K562 (cell line): ENCODE measurements at places on chromosomes 3 and 15.

- no peak overlapping the region for H3K4me3 ChIP-seq
- peaks cover 57% of the 10 kb centered on the region for H3K4me1 ChIP-seq
- no peak for DNase-seq
- no peaks in the 10 kb centered on the region for H3K36me3 ChIP-seq
- no peaks in the 10 kb centered on the region for H3K27me3 ChIP-seq
Measured at GRCh38 chr3:52223449-52224408, 1.7 kb downstream of the TLR9 start.

DNA sequence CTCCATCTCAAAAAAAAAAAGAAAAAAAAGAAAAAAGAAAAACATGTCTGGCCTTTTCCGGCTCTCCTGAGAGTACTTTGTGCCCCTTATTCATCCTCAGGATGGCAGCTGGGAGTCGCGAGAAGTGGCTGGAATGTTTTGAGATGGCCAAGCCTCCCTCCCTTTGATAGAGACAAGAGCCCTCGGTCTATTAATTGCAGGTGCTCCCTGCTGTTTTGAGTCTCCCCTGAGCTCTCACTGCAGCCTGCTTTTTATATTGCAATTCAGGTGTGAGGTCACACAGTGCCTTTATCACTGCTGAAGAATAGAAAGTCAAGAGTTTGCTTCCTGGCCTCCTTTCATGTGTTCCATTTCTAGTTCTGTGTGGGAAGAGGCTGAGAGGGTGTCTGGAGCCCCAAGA is 10.9 kb downstream of the CA12 start:
- H3K4me1 ChIP-seq = peaks cover 32% of the 10 kb centered on the region
- DNase-seq = no peak
- H3K27me3 ChIP-seq = no peaks in the 10 kb centered on the region
- H3K4me3 ChIP-seq = no peak overlapping the region

DNA sequence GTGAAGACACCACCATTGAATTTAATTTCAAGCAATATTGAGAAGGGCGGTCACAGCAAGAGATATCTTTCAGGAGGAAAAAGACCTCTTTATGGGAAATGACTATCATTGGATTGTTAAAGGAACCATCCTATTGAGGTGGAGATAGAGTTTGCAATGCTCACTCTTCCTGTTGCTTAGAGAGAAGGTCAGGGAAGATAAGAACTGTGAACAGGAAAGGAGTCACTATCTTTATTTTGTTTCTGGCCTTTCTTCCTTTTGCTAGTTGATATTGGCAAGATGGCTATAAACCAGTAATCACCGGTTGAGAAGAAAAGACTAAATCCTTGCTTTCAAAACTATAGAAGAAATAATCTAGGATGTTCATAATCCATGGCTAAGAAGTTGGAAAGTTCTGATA is 112.1 kb upstream of the TMEM108 start:
- H3K36me3 ChIP-seq = no peaks in the 10 kb centered on the region
- no peak overlapping the region for H3K4me3 ChIP-seq
- no peaks in the 10 kb centered on the region for H3K4me1 ChIP-seq
- no peaks in the 10 kb centered on the region for H3K27me3 ChIP-seq
- peak overlapping the region; percentile 44; the same call in 1 of the 3 replicates for H3K27ac ChIP-seq

DNA sequence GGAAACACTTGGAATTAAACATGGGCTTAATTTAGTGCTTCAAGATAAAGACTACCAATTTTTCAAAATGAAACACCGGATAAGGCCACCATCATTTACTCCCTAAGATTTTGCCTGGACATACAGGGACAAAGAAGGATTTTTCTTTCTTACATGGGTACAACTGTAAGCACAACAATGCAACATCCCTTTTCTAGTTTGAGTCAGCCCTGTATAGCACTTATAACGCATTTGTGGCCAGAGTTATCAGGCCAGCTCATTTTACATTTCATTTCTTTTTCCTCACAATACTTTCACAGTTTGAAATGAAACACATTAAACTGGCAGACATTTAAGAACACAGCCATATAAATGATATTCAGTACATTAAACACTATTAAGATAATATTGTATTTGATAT is 9.8 kb upstream of the SUCNR1 start:
- no peaks in the 10 kb centered on the region for H3K27me3 ChIP-seq
- no peaks in the 10 kb centered on the region for H3K4me1 ChIP-seq
- DNase-seq = no peak
- no peak overlapping the region for H3K27ac ChIP-seq
- no peaks in the 10 kb centered on the region for H3K36me3 ChIP-seq

- H3K4me3 ChIP-seq = no peak overlapping the region
- no peak overlapping the region for H3K27ac ChIP-seq
- peaks cover 3% of the 10 kb centered on the region; the same call in 2 of the 3 replicates for H3K36me3 ChIP-seq
- H3K27me3 ChIP-seq = no peaks in the 10 kb centered on the region
Measured at GRCh38 chr15:73607843-73608242, 25.3 kb downstream of the NPTN start.

GRCh38 chr3:16693820-16694219 is 88.6 kb upstream of the DAZL start:
- H3K4me3 ChIP-seq = no peak overlapping the region
- DNase-seq = no peak
- H3K4me1 ChIP-seq = no peaks in the 10 kb centered on the region
- no peaks in the 10 kb centered on the region for H3K36me3 ChIP-seq
- H3K27ac ChIP-seq = no peak overlapping the region
- no peaks in the 10 kb centered on the region for H3K27me3 ChIP-seq

- no peak for DNase-seq
- no peak overlapping the region for H3K4me3 ChIP-seq
- H3K36me3 ChIP-seq = no peaks in the 10 kb centered on the region
- H3K27me3 ChIP-seq = no peaks in the 10 kb centered on the region
- no peak overlapping the region for H3K27ac ChIP-seq
Measured at GRCh38 chr15:27382361-27383025, 411.5 kb downstream of the GABRG3 start.

GRCh38 chr3:123605789-123606234 is 21.0 kb upstream of the HACD2 start:
- H3K27me3 ChIP-seq = no peaks in the 10 kb centered on the region
- no peak overlapping the region for H3K27ac ChIP-seq
- peak; percentile 16 for DNase-seq
- H3K4me1 ChIP-seq = peaks cover 12% of the 10 kb centered on the region; the same call in 2 of the 3 replicates

GRCh38 chr3:46059432-46059831 is 32.1 kb upstream of the XCR1 start:
- H3K36me3 ChIP-seq = no peaks in the 10 kb centered on the region
- no peak for DNase-seq
- H3K27ac ChIP-seq = no peak overlapping the region
- no peak overlapping the region for H3K4me3 ChIP-seq
- no peaks in the 10 kb centered on the region for H3K4me1 ChIP-seq

- H3K4me1 ChIP-seq = no peaks in the 10 kb centered on the region
- no peaks in the 10 kb centered on the region for H3K27me3 ChIP-seq
- H3K36me3 ChIP-seq = no peaks in the 10 kb centered on the region
- H3K4me3 ChIP-seq = no peak overlapping the region
Measured at GRCh38 chr3:111613294-111613693, 18.1 kb upstream of the ZBED2 start.

DNA sequence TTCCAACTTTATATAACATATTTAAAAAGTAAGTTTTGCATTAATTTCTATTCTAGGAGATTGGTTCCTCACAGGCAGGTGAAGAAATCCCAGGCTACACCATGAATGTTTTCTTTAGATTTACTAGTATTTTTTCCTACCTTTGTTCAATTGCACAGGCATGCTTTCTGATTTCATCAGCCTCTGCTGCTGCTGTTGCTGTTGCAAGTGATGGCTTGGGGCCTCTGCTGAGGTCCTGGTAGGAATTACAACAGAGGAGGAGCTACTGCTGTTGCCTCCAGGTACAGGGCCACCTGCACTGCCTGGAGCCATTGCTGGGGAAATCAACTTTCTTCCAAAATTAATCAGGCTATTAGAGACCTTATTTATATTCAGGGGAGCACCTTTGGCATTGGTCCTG is 353.3 kb downstream of the PLCL2 start:
- H3K4me1 ChIP-seq = no peaks in the 10 kb centered on the region
- H3K4me3 ChIP-seq = no peak overlapping the region
- no peaks in the 10 kb centered on the region for H3K27me3 ChIP-seq
- no peak overlapping the region for H3K27ac ChIP-seq
- no peak for DNase-seq
- H3K36me3 ChIP-seq = no peaks in the 10 kb centered on the region

- peak; percentile 48 for DNase-seq
- no peak overlapping the region; the same call in 2 of the 3 replicates for H3K27ac ChIP-seq
- H3K27me3 ChIP-seq = no peaks in the 10 kb centered on the region
- H3K4me3 ChIP-seq = no peak overlapping the region
Measured at GRCh38 chr15:84911879-84912660, 27.6 kb downstream of the SLC28A1 start.

- no peaks in the 10 kb centered on the region; the same call in 1 of the 2 replicates for H3K4me1 ChIP-seq
- H3K27ac ChIP-seq = no peak overlapping the region
- H3K4me3 ChIP-seq = no peak overlapping the region
- H3K36me3 ChIP-seq = no peaks in the 10 kb centered on the region
- H3K27me3 ChIP-seq = no peaks in the 10 kb centered on the region
Measured at GRCh38 chr3:71902258-71903111, 117.5 kb upstream of the PROK2 start.

DNA sequence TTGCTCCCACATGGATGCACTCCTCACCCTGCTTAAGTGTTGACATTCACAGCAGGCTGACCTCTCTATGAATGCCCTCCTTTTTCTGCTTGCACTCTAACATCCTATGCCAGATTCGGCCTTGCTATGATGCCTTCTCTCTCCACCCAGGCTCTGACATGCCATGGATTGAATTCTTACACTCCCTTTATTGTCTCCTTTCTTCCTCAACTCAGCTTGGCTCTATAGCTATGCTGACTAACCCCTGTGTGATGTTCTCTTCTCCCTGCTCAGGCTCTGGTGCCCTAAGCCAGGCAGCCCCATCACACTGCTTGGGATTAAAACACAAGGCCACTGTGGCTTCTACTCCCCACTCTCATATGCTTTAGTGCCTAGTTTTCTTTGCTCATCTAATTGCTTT is 563.7 kb downstream of the NSUN3 start:
- H3K27me3 ChIP-seq = no peaks in the 10 kb centered on the region
- no peaks in the 10 kb centered on the region for H3K36me3 ChIP-seq
- no peak overlapping the region for H3K4me3 ChIP-seq
- H3K4me1 ChIP-seq = no peaks in the 10 kb centered on the region

GRCh38 chr15:46091860-46092450 is 457.1 kb downstream of the SQOR start:
- H3K27me3 ChIP-seq = no peaks in the 10 kb centered on the region
- no peak overlapping the region for H3K27ac ChIP-seq
- no peaks in the 10 kb centered on the region for H3K4me1 ChIP-seq
- no peak overlapping the region for H3K4me3 ChIP-seq

DNA sequence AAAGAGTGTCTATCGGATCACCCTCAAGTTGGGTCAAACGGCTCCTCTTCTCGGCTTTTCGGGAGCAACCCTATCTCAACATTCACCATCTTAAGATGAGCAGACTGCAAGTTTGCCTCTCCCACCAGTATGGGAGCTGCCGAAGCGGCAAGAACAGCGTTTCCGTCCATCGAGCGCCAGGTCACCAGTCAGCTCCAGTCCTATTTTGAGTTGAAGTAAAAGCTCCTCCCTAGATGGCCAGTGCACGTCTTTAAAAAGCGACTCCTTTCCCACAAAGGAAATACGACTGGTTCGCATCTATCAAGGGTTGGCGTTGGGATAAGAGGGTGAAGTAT is 369 bp upstream of the U2SURP start:
- H3K36me3 ChIP-seq = peaks cover 7% of the 10 kb centered on the region; the same call in 1 of the 3 replicates
- peak overlapping the region; percentile 99 for H3K27ac ChIP-seq
- peak overlapping the region; percentile 94 for H3K4me3 ChIP-seq
- no peaks in the 10 kb centered on the region for H3K27me3 ChIP-seq
- peaks cover 31% of the 10 kb centered on the region for H3K4me1 ChIP-seq

- peaks cover 6% of the 10 kb centered on the region; the same call in 2 of the 3 replicates for H3K27me3 ChIP-seq
- no peak overlapping the region for H3K27ac ChIP-seq
- no peak for DNase-seq
- H3K4me3 ChIP-seq = no peak overlapping the region
- no peaks in the 10 kb centered on the region for H3K4me1 ChIP-seq
Measured at GRCh38 chr15:61198722-61199121, 30.4 kb downstream of the RORA start.

- peak overlapping the region; percentile 4; the same call in 1 of the 3 replicates for H3K27ac ChIP-seq
Measured at GRCh38 chr3:71099997-71100719, 483.4 kb downstream of the FOXP1 start.

DNA sequence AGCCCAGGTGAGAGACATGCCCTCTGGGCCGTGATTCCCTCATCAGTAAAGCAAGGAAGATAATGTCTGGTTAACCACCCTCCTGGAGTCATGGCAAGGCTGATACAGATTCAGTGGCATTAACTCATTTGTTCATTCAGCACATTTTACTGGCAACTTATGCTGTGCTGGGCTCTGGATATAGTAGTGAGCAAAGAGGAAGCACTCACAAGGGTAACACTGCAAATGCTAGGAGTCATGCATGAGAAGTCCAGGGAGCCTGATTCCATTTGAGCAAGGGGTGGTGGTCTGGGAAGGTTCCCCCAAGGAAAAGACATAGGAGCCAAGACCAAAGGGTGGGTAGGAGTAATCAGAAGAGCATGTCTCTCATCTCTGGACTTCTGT is 50.2 kb downstream of the SMAD3 start:
- H3K4me3 ChIP-seq = no peak overlapping the region
- H3K4me1 ChIP-seq = peaks cover 12% of the 10 kb centered on the region; the same call in 1 of the 2 replicates
- no peak for DNase-seq
- H3K27me3 ChIP-seq = no peaks in the 10 kb centered on the region

DNA sequence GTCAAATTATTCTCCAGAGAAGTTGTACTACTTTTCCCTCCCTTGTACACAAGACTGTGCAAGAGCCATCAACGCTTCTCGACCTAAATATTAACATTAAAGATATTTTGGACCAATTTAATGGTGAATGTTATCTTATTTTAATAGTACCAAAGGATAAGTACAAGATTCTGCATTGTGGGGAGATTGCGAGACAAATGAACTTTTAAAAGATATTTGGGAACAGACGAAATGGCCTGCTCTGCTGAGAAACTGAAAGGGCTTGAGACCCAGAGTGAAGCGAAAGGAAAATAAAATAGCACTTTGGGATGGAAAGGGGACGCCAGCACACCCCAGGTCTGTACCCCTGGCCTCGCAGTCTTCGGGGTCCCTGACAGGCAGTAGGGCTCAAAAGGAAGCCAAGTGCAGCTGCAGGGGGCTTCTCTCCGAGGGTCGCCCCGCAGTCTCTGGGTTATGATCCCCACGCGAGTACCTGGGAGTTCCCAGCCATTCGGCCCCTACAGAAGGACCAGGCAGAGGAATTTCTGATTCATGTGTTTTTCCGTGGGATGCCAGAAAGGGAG is 97.6 kb upstream of the VGLL3 start:
- no peak for DNase-seq
- no peaks in the 10 kb centered on the region for H3K27me3 ChIP-seq
- H3K27ac ChIP-seq = no peak overlapping the region
- H3K4me3 ChIP-seq = peak overlapping the region; percentile 10; the same call in 1 of the 2 replicates

GRCh38 chr15:65077291-65077980 is 890 bp downstream of the KBTBD13 start:
- peaks cover 7% of the 10 kb centered on the region; the same call in 1 of the 3 replicates for H3K27me3 ChIP-seq
- no peak overlapping the region for H3K27ac ChIP-seq
- H3K4me3 ChIP-seq = no peak overlapping the region
- no peaks in the 10 kb centered on the region for H3K36me3 ChIP-seq
- H3K4me1 ChIP-seq = no peaks in the 10 kb centered on the region

DNA sequence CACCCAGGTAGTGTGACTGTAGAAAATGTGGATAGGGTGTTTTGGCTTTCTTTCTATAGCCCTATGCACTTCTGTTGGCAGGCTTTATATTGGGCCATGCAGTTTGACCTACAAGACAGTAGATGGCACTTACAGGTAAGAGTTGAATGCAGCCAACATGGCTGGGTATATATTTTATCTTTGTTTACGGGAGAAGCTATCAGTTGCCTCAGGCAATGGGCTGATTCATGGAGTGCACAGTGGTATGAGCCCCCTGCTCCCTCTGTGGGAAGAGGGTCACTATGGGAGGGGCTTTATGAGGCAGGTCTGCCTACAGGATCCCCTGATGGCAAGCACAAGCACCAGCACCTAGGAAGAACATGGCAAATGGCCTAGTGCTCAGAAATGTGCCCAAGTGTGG is 301.2 kb upstream of the CDIN1 start:
- no peak overlapping the region; the same call in 2 of the 3 replicates for H3K27ac ChIP-seq
- H3K27me3 ChIP-seq = no peaks in the 10 kb centered on the region
- no peaks in the 10 kb centered on the region for H3K4me1 ChIP-seq
- H3K36me3 ChIP-seq = no peaks in the 10 kb centered on the region
- no peak overlapping the region for H3K4me3 ChIP-seq
